ENCODE measurements at places on chromosomes 2 and 18. TPM values are rescaled to one million over a fixed set of nuclear protein-coding genes. Genes with fewer than 3 reads are reported as not detected.

Gene FEV
- total RNA-seq = not detected

Gene IGFBP5
- 17.2 TPM for total RNA-seq

Gene CYP27A1
- 2.8 TPM for total RNA-seq

Gene FLACC1
- 3.7 TPM for total RNA-seq

Data from occipital lobe (tissue), 3 donors.